ENCODE measurements at places on chromosomes 11 and 22. TPM values are rescaled to one million over a fixed set of nuclear protein-coding genes. Genes with fewer than 3 reads are reported as not detected.

Gene PRR33
- total RNA-seq: not detected

Gene WNT11
- total RNA-seq: 3.1 TPM

- DNase-seq: no peak
- H3K27me3 ChIP-seq: no peaks in the 10 kb centered on the region
- H3K27ac ChIP-seq: no peak within 1 kb of the TSS
- H3K36me3 ChIP-seq: no peaks in the 10 kb centered on the region
- H3K4me1 ChIP-seq: no peaks in the 10 kb centered on the region
These were observed at the start of gene OR51V1 for GRCh38 chr11:5200582-5200981. TSS of gene OR51V1 (minus strand) at chr11:5200682. CDS start at chr11:5200682, 0 bp downstream.

- H3K27ac ChIP-seq: no peak overlapping the region
- H3K36me3 ChIP-seq: no peaks in the 10 kb centered on the region
- H3K4me3 ChIP-seq: no peak overlapping the region
- peaks cover 91% of the 10 kb centered on the region for H3K4me1 ChIP-seq
- DNase-seq: peak; percentile 76
These were observed 11.7 kb downstream of the MICAL2 start for GRCh38 chr11:12122083-12122482.

Gene UNC93B1
- total RNA-seq: 186 TPM

GRCh38 chr11:58506935-58507334, 970 bp downstream of the OR5B21 start:
- no peaks in the 10 kb centered on the region for H3K4me1 ChIP-seq
- H3K27me3 ChIP-seq: no peaks in the 10 kb centered on the region
- H3K36me3 ChIP-seq: no peaks in the 10 kb centered on the region
- no peak overlapping the region for H3K4me3 ChIP-seq
- no peak overlapping the region for H3K27ac ChIP-seq
- no peak for DNase-seq

Gene HYOU1
- 73.1 TPM for total RNA-seq

DNA sequence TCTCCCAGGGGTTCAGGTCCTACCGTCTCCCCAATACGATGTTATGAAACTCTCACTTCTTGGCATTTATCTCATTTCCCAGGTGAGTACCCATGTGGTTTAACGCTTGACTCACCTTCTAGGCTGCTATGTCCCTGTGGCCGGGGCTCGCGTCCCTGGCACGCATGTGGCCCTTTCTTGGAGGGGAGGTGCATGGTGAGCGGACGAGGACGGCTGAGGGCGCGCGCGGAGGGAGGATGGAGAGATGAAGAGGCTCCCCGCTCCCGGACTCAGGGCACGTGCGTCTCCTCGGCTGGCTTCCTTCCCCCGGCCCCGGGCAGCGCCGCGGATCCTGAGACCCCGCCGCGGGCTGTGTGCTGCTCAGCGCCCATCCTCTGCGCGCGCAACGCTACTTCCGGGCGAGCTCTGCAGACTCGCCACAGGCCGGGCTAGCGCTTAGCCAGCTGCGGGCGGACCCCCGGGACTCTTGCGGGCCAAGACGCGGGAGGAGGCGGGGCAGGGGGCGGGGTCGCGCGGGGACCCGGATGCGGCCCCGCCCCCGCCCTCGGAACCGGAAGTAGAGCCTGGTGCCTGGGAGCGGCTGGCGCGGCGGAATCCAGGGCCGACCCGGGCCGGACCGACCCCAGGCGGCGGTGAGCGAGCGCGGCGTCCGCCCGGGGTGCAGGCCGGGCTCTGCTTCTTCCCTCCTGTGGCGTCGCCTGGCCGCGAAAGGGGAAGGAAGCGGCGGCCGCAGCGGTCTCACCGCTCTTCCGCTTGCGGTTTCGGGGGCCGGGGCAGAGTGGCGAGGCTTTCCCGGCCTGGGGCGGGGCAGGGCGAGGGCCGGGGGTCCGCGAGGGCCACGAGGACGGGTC, at the start of gene CTTN:
TSS of gene CTTN (plus strand) at position 547 of the 851 bp plus-strand sequence. CDS start 8,769 bp downstream, outside the sequence.
- H3K4me3 ChIP-seq: peak within 1 kb of the TSS; percentile 80
- H3K27me3 ChIP-seq: no peaks in the 10 kb centered on the region
- H3K27ac ChIP-seq: peak within 1 kb of the TSS; percentile 85
- no peaks in the 10 kb centered on the region for H3K36me3 ChIP-seq
- peaks cover 34% of the 10 kb centered on the region for H3K4me1 ChIP-seq

- H3K36me3 ChIP-seq: no peaks in the 10 kb centered on the region
- H3K27ac ChIP-seq: no peak overlapping the region
- no peaks in the 10 kb centered on the region for H3K27me3 ChIP-seq
- DNase-seq: no peak
- H3K4me3 ChIP-seq: no peak overlapping the region
- no peaks in the 10 kb centered on the region for H3K4me1 ChIP-seq
These were observed 745.8 kb upstream of the ANO5 start for GRCh38 chr11:21446939-21447590.

DNA sequence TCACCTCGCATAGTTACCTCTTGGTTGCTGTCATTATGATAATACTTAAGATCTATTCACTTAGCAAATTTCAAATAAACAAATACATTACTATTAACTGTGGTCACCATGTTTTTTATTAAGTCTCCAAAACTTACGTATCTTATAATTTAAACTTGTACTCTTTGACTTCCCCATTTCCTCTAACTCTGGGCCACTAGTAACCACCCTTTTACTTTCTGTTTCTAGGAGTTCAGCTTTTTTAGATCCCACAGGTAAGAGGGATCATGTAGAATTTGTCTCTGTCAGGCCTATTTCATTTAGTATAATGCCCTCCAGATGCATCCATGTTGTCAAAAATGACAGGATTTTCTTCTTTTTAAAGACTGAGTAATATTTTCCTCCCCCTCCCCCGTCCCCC, 212.4 kb upstream of the C11orf87 start:
- no peaks in the 10 kb centered on the region for H3K36me3 ChIP-seq
- no peak overlapping the region for H3K4me3 ChIP-seq
- H3K27ac ChIP-seq: no peak overlapping the region
- H3K27me3 ChIP-seq: no peaks in the 10 kb centered on the region
- no peaks in the 10 kb centered on the region for H3K4me1 ChIP-seq
